ENCODE measurements at places on chromosomes 12 and 14.
A peak's percentile ranks its signal among the peaks of the same experiment; 100 is the strongest.

- DNase-seq: no peak
Observed at GRCh38 chr12:19454837-19455236, 15.5 kb downstream of the AEBP2 start.

DNA sequence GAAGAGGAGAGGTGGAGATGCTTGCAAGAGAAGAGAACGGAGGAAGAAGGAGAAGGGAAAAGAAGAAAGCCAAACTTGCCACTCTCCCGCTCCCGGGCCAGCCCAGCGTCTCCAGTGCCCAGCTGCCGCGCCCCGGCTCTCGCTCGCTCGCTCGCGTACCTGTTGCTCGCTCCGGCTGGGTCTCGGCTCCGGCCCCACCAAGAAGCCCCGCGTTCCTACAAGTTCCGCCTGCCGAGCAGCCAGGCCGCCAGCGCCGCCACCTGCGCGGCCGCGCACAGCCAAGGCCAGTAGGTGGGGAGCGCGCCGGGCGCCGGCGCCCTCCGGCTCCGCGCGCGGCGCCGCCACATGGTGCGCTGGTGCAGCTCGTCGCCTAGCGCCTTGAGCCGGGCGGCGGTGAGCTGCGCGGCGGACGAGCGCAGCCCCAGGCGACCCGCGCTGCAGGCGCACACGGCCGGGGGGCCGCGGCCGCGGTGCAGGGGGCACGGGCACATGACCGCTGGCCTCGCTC lies 370 bp downstream of the HRK start:
- no peak for DNase-seq

GRCh38 chr12:22047494-22047893 lies 1.5 kb downstream of the CMAS start:
- no peak for DNase-seq

DNA sequence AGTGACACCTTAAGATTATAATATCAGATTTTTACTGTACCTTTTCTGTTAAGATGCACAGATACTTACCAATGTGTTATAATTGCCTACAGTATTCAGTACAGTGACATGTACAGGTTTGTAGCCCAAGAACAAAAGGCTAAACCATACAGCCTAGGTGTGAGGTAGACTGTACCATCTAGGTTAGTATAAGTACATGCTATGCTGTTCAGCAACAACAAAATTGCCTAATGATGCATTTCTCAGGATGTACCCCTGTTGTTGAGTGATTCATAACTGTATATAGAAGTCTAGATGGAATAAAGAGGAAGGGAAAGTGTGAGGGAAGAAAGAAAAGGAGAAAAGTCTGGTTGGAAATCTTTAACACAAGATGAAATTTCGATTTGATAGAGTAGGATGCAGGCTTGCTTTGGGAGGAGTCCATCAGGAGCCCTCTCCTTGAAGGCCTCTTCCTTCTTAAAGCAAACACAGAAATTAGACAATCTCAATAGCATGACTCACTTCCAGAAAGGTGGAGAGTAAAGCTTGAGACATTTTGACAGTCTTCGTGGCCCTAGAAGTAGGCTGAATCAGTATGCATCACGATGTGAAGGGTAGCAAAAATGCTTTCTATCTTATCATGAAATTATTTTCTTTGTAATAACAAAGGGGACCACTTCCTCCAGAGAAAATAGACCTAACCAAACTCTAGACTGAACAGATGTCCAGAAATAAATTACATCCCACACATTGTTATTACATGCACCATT lies 191.5 kb downstream of the SYT1 start:
- no peak for DNase-seq

GRCh38 chr14:28608851-28609828 lies 157.4 kb upstream of the FOXG1 start:
- DNase-seq: no peak

DNA sequence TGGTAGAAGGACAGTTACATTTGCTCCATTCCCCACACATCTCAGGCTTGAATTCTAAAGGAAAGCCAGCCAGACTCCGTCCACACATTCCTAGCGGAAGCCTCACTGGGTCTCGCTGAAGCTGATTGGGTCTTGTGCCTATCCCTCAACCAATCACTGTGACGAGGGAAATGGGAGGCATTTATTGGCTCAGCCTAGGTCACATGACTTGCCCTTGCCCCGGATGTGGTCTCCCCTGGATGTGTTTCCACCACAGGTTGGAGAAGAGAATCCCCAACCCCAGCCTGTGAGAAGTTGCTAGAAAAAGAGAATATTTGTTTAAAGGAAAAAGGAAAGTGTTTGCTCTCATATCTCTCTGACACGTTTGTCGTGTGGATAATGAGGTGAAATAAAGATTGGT lies 93.4 kb downstream of the C12orf75 start:
- no peak for DNase-seq

- no peak for DNase-seq
Observed at GRCh38 chr14:90576581-90576980, 179.8 kb downstream of the CALM1 start.

- DNase-seq: no peak
Observed at GRCh38 chr14:31336646-31337045, 83.7 kb downstream of the HEATR5A start.

GRCh38 chr12:47819138-47819895 lies 386 bp downstream of the HDAC7 start:
- peak; percentile 30 for DNase-seq

DNA sequence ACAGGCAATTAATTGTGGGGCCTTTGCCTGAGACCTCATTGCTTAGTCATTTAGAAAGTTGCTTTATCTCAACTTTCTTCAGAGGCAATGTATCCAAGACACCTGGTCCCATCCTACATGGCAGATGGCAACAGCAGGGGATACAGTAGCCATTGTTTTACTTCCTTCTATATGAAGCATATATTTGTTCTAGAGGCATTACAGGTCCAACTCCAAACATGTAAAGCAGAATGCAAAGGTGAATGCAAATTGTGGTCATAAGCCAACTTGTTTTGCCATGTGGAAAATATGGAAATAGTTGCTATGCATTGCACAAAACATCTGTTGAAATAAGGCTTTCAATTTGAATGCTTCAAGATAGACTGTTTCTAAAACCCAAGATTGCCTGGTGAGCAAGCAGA lies 109.8 kb upstream of the BCAT1 start:
- DNase-seq: no peak

DNA sequence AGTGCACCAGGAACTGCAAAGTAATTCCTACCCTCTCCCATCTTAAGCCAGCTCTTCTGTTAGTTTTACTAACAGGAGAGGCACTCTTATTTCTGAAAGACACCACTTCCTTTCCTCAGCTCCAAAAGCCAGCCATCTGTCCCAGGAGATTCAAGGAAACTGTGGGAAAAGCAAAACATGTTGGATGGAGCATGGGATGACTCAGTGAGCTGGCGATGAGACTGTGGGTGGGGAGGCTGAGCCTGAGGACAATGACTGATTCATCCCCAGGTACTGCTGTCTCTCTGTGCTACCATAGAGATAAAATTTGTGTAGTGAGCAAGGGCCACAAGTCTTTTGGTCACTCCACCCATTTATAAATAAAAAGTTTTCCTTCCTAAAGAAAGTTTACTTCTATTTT lies 141.4 kb downstream of the MYRFL start:
- no peak for DNase-seq

- DNase-seq: no peak
Observed at GRCh38 chr12:124618291-124618902, 51.0 kb upstream of the NCOR2 start.

- DNase-seq: no peak
Observed at GRCh38 chr12:85572956-85573355, 263.3 kb downstream of the RASSF9 start.

DNA sequence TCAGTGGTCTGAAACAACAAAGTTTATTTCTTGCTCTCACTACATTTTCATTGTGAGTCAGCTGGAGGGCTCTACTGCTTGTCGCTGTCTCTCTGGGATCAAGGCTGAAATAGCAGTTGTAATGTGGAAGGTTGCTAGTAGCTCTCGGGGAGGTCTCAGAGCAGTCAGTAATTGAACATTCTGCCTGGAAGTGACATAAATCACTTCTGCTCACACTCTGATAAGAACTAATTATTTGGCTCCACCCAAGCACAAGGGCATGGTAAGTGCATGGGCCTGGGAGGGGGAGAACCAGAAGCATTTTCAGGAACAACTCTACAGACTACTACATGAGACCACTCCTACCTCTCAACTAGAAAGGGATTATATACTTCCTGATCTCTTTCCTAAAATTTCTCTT lies 128.2 kb downstream of the TMEM117 start:
- DNase-seq: no peak
